ENCODE measurements at places on chromosomes 6 and 20. TPM values are rescaled to one million over a fixed set of nuclear protein-coding genes. Genes with fewer than 3 reads are reported as not detected.

DNA sequence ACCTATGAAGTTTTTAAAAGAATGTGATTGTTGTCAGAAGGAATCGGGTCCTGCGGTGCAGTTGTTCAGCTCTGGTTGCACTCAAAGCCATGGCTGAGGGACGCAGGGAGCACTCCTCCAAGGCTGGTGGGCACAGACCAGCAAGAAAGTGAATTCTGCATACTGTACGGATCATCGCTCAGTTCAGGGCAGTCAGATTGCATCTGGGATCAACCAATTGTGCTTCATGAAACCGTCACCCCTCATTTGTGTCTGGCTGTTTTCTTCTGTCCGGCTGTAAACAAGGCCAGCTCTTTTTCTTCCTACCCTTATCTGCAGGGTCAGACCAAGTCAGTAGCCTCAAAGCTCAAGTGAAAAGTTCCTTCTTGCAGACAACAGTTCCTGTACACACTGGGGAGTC is 478.3 kb downstream of the TFAP2A start:
- no peak for DNase-seq

GRCh38 chr6:13794184-13794583 is 20.2 kb downstream of the MCUR1 start:
- DNase-seq = peak; percentile 67

DNA sequence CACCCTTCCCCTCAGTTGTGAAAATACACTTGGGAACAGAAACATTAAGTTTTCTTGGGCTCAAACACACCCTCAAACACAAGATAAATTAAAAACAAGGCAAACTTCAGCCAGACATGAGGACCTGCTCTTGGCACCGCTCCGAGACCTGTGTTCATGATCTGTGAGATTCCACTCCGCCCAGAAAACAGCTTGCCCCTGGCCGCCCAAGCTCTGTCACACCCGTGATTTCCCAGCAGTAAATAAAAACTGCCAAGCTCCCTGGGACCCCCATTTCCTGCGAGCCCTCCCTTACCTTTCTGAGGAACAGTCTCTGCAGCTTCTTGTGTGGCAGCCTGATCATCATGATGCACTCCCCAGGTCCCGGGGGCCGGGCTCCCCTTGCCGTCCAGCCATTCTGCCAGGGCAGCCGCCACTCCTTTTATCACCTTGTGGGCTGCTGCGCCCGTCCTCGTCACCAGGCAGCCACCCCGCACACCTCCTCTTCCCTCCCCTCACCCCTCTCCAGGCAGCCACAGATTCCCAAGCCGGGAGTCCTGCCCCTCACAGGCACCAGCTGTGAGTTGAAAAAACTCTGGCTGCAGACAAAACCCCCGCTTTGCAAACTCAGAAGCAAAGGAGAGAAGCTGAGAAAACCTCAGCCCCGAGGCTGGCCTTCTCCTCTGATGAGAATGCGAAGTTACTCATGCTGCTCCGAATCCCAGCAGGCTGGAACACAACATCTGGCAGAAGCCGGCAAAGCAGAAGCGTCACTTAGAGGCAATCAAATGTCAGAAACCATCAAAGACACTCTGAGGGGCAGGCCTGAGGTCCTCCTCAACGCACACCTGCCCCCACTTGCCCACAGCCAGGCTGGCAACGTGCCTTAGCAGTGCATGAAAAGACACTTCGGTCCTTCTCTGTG is 130.4 kb upstream of the RPS6KA2 start:
- DNase-seq = no peak

GRCh38 chr6:33904050-33904746 is 100.4 kb upstream of the MLN start:
- no peak for DNase-seq

GRCh38 chr20:24491041-24491756 is 21.8 kb downstream of the SYNDIG1 start:
- DNase-seq = no peak

- no peak for DNase-seq
Measured at GRCh38 chr20:1125277-1125676, 6.9 kb downstream of the PSMF1 start.

- no peak for DNase-seq
Measured at GRCh38 chr20:64077541-64077875, 1.8 kb downstream of the RGS19 start.

Gene SASH1
- total RNA-seq = 6.1 TPM

Gene HLA-DMB
- total RNA-seq = 0.35 TPM

Gene TSPO2
- total RNA-seq = not detected

Gene SOX18
- not detected for total RNA-seq

Data from Caki2 (cell line).